ENCODE measurements at places on chromosomes 4 and X. TPM values are rescaled to one million over a fixed set of nuclear protein-coding genes. Genes with fewer than 3 reads are reported as not detected.

PRRG1 gene
- 3.9 TPM for total RNA-seq

GRCh38 chr4:61200916-61201526 lies 895 bp downstream of the ADGRL3 start:
- H3K36me3 ChIP-seq: no peaks in the 10 kb centered on the region
- peak overlapping the region; percentile 68 for H3K27ac ChIP-seq
- peak overlapping the region; percentile 83 for H3K4me3 ChIP-seq

DNA sequence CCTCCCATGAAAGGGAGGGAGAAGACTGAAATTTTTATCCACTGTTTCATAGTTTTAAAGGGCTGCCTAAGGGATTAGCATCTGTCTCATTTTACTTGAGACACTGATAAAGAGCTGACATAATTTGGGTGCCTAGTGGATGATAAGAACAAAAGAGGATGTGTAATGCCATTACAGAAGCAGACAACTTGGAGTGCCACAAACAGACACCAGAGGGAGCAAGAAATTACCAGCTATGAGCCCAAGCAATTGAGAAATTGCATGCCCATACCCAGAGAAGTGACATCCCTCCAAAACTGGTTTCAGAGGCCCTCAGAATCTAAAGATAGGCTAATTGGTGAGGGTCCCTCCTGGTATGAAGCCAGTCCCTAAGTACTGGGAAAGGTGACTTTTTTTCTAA lies 38.5 kb upstream of the POU3F4 start:
- no peaks in the 10 kb centered on the region for H3K4me1 ChIP-seq
- H3K27ac ChIP-seq: no peak overlapping the region
- DNase-seq: no peak
- no peak overlapping the region for H3K4me3 ChIP-seq
- H3K27me3 ChIP-seq: no peaks in the 10 kb centered on the region

DNA sequence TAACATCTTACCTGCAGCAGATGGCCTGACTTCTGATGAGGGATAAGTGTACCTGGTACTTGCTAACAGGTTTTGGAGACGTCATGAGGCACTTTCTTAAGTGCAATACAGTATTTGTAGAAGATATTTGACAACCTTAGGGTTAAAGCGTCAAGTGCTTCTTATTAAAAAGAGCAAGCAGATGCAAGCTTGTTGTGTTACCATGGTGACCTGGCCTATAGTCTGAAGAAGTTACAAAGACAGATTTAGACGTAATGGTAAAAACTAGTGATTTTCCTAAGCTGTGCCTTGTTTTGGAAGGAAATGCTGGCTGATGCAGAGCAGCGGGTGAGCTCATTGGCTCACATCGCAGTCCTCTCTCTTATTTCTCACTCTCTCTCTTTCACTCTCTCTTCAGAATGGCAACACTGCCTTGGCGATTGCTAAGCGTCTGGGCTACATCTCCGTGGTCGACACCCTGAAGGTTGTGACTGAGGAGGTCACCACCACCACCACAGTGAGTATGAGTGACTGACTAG lies 243.6 kb downstream of the ANK2 start:
- H3K27me3 ChIP-seq: no peaks in the 10 kb centered on the region
- no peak overlapping the region for H3K4me3 ChIP-seq
- DNase-seq: no peak
- H3K27ac ChIP-seq: peak overlapping the region; percentile 43
- no peaks in the 10 kb centered on the region for H3K36me3 ChIP-seq
- no peaks in the 10 kb centered on the region for H3K4me1 ChIP-seq

- no peaks in the 10 kb centered on the region for H3K36me3 ChIP-seq
- no peak overlapping the region for H3K4me3 ChIP-seq
- DNase-seq: peak; percentile 72
- H3K4me1 ChIP-seq: peaks cover 40% of the 10 kb centered on the region
- peak overlapping the region; percentile 77 for H3K27ac ChIP-seq
- H3K27me3 ChIP-seq: no peaks in the 10 kb centered on the region
These were observed 42.9 kb downstream of the FNIP2 start for GRCh38 chr4:158811704-158812103.

HMGN5 gene
- total RNA-seq: not detected

ADAM29 gene
- not detected for total RNA-seq

- H3K27ac ChIP-seq: no peak overlapping the region
- H3K27me3 ChIP-seq: no peaks in the 10 kb centered on the region
- no peak for DNase-seq
- no peak overlapping the region for H3K4me3 ChIP-seq
These were observed 5.3 kb downstream of the MAGEB2 start for GRCh38 chrX:30220661-30221060.
